ENCODE measurements at places on chromosomes 2 and 18.

- no peak for DNase-seq
Measured at GRCh38 chr2:32904751-32905150, 42.0 kb upstream of the LTBP1 start.

DNA sequence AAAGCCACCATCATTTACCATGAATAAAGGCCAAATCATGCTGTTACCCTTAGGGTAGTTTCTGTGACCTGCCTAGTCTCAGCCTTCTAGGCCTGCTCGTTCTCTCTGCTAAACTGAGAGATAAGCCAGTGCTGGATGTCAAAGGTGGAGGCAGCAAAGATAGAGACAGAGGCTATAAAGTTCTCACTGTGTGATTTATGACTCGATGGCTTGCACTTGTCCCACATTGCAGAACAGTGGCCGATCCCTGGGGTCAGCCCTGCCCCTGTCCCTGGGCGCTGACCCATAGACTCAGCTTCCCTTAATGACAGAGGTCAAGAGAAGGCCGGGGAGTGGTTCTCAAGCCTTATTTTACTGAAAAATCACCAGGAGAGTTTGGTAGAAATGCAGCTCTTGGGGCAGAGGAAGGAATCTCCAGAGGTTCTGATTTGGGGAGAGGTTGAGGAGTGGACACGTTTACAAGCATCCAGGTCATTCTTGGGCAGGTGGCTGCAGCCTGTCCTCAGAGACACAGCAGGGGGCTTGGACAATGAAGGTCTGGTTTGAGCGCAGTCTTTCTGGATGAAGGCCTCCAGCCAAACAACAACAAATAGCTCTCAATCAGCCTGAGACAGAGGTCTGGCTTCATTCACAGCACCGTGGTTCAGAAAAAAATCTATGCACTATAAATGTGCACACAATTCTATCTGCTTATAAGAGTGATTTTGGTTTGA, 143.5 kb downstream of the ACKR3 start:
- DNase-seq = no peak

GRCh38 chr2:162732946-162733698, 105.4 kb downstream of the KCNH7 start:
- DNase-seq = no peak

DNA sequence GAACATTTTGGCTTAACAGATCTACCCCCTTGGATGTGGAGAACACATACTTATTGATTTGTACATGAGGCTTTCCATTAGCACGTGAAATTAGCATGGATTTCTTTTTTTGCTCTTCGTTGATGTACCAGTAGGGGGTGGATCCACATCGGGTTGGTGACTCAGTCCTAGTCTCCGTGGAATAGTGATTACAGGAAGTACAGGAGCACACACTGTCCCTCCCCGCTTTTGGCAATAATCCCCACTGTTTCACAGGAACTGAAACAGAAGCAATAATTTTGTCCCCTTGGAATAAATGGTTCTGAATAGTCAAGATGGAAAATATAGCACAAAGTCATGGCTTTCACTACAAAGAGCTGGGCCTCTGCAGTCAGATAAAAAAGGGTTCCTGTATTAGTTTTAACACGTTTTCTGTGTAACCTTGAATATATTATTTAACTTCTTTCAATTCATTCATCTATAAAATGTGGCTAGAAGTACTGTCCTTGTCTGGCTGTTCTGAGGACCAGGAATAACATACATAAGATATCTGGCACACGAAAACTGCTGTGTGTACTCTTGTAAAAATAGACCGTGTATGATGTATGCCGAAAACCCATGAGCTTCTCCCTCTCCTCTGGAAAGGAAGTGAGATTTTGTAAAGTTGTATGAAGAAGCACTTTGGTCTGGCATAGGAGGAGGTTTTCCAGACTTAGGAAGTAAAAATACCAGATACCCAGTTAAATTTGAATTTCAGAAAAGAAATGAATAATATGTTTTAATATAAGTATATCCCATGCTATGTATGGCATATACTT, 229.2 kb downstream of the GALR1 start:
- no peak for DNase-seq

- no peak for DNase-seq
Measured at GRCh38 chr2:45257820-45258219, 248.6 kb upstream of the SIX2 start.

- no peak for DNase-seq
Measured at GRCh38 chr2:116687371-116687770, 1127.1 kb upstream of the DDX18 start.

DNA sequence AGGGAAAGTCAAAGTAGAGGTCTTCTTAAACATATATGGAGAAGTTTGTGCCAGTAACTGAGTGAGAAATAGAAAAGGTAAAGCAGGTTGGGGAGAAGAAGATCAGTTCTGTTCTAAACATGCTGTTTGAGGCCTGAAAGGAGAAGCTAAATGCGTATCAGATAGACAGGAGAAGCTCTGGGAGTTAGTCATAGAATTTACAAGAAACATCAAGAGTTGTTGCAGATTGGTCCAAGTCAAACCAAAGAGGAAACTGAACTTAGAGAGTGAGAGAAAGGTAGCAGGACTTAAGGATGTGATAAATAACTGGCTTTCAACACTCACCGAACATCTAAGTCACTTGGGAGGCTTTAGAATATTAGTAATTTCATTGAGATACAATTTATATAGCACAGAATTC, 29.2 kb upstream of the CERS6 start:
- DNase-seq = no peak

- DNase-seq = no peak
Measured at GRCh38 chr2:59791004-59791618, 762.3 kb downstream of the BCL11A start.

DNA sequence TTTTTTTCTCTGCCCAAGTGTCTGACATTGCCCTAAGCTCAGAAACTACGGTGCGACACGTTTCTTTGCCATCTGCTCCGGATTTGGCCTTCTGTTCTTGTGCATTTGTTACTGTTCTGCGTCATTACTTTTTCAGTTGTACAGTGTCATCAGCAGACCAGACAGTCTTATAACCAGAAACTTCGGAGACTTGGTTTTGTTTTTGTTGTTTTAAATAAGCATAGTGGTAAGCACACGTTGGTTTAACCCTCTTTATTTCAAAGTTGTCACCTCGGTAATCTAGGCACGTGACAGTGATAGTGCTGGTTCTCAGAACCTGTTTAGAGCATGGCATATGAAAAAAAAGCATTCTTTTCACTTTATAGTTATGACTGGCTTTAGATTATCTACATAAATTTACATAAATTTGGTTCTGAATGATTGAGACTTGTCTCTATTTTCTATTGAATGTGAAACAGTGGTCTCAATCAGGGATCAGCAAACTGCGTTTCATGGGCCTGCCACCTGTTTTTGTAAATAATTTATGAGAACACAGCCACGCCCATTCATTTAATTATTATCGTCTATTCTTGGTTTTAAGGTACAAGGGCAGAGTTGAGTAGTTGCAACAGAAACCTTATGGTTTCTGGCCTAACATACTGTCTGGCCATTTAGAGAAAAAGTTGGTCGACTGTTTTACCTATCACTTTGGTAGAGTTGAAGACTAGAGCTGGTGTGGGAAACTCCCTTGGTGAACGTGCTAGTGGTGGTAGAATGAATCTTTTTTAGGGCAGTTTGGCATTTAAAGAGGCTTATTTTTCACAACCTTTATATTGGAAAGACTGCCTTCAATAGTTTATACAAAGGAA, 106.5 kb downstream of the ZNF532 start:
- DNase-seq = no peak

GRCh38 chr2:74074487-74074886, 73.2 kb downstream of the BOLA3 start:
- DNase-seq = no peak

- DNase-seq = no peak
Measured at GRCh38 chr2:34912084-34912483, 1313.0 kb upstream of the FAM98A start.

DNA sequence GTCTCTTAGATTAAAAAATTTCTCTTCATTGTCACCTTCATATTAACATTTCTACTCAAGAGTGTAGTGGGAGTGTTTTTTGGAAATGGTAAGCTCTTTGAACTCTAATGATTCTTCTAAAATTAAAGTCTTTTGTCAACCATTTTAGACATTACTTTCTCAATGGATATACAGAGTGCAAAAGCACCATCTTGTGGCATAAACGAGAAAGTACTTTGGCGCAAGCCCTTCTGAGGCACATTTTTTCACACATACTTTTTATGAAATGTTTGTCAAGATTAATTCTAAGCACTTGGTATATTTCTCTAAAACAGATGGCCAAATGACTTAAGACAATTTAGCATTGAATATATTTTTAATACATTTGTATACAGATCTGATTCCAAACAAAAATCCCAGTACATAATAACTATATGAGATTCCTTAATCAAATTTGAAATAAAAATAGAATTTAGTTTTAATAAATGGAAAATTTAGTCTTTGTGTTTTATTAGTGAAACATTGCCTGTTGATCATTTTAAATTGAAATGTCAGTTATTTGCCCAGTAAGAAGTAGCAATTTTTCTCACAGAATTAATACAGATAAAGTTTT, 63.3 kb upstream of the GALNT5 start:
- no peak for DNase-seq

DNA sequence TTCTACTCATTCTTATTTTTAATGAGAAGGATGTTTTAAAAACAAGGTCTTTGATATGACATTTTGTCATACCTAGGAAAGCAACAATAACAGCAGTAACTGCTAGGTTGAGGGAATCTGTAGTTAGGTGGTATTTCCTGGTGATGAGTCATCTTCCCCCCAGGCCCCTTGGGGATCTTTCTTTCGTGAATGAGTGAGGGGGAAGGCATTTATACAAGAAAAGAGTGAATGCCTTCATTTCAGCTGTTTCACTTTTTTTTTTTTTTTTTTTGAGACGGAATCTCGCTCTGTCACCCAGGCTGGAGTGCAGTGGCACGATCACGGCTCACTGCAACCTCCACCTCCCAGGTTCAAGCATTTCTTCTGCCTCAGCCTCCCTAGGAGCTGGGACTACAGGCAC, 108.6 kb downstream of the MAP4K4 start:
- no peak for DNase-seq

DNA sequence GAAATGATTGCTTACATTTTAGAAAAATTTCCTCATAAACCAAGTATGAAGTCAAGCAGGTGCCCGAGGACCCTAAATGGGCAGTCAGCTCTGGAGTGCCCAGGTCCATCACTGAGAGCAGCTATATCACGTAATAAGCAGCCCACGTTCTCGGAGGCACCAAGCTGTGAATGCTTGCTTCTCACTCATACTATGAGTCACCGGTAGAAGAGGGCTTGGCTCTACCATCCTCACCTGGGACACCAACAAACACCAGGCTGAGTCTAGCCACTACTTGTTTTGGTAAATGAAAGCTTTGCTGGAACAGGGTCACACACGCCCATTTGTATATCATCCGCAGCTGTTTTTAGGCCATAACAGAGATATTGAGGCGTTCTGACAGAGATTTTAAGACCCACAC, 207.5 kb downstream of the SEPTIN10 start:
- no peak for DNase-seq

DNA sequence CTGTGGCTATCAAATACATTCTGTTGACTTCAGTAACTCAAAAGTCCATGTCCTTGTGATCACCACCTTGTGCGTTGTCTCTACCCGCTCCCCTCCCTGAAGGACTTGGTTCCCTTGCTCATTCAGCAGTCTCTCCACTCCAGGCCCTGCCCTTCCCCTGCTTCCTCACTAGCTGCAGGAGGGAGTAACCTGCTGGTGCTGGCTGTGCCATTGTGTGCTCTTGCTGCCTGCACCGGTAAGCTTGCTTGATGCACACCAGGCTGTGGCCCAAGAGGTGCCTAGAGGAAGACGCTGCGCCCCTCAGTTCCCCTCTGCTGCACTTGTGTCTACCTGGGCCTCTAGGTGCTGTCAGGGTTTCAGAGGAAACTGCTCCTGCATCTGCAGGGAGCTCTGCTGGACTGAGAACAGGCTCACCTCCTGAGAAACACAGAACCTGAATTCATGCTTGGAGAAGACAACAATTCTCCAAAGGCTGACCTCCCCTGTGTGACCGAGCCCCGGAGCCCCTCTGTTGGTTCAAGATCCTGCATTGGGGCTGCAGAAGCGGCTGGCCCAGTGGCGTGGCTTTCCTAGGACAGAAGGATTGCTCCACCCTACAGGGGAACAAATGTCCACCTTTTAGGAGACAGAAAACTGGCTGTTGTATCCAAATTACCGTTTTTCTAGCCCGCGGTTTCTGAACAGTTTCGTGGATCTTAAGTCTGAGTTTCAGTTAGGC, 33.6 kb downstream of the PTPRM start:
- DNase-seq = no peak

DNA sequence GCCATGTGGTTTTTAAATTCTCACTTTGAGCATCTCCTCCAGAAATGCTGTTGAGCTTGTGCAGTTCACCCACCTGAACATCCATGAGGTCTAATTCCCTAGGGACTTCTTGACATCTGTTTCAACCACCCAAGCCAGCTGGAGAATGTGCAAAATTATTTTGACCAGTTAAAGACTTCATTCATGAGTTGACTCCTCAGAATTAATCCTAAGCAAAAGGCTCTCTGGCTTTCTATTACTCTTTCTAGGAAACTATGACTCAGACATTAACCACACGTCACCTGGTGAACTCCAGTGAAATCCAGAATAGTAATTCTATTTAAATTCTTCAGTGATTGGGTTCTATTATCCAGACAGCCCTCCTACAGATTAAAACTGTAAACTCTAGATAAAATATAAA, 247.5 kb downstream of the NBAS start:
- no peak for DNase-seq

- no peak for DNase-seq
Measured at GRCh38 chr2:630451-631320, 46.5 kb downstream of the TMEM18 start.

DNA sequence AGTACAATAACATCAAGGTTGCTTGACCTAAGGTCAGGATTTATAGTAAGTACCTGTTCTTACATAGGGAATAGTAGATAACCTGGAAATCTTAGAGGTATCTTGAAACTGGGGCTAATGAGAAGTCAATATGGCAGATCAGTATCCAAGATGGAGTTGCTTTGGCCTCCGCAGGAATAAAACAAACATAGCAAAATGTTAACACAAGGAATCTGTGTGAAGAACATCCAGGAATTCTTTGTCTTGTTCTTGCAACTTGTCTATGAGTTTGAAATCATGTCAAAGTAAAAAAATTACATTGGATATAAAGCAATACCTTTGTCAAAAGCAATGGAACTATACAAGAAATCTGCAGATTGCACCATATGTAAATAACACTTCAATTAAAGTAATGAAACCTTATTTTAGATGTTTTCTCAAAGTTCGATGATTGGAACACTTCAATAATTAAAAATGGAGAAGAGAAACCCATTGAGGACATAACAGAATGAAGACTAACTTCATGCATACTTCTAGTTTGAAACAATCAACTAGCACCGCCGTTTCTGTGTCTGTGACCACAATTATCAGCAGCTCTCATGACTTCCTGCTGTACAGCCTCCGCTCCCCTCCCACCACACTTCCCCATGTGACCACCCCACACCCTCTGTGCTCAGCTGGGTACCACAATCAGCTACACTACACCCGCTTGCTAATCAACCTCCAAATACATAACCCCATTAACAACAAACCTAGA, 27.6 kb downstream of the C2orf76 start:
- DNase-seq = no peak

GRCh38 chr2:159053161-159054031, 85.0 kb downstream of the TANC1 start:
- DNase-seq = no peak

Data from activated CD4-positive, alpha-beta T cell treated with anti-CD3 and anti-CD28 coated beads, Interleukin-2, amount 50 U/mL, for 48 hours (primary cell).